NCI-H1092 (cell line): ENCODE measurements at places on chromosomes 12 and 14.

- no peak for DNase-seq
Measured at GRCh38 chr14:84797326-84797725, 732.6 kb upstream of the FLRT2 start.

GRCh38 chr12:57498571-57498970 is 10.7 kb downstream of the MARS1 start:
- no peak for DNase-seq

DNA sequence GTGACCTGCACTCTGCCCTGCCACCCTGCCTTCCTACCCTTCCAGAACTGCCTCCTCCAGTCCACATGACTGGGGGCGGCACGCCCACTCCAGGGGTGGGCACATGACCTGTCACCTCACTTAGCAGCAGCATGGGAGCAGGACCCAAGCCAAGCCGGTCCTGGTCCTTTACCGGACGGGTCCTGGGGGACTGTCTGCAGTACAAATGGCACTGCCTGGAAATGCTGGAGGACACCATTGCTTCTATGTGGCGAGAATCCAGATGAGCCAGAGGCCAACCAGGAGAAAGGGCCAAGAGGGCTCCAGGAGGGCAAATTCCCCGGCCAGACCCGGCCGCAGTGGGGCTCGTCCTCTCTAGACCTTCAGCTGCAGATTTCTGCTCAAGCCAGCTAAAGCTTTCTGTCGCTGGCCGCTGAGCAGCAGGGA is 33.1 kb downstream of the ITPK1 start:
- DNase-seq: no peak

DNA sequence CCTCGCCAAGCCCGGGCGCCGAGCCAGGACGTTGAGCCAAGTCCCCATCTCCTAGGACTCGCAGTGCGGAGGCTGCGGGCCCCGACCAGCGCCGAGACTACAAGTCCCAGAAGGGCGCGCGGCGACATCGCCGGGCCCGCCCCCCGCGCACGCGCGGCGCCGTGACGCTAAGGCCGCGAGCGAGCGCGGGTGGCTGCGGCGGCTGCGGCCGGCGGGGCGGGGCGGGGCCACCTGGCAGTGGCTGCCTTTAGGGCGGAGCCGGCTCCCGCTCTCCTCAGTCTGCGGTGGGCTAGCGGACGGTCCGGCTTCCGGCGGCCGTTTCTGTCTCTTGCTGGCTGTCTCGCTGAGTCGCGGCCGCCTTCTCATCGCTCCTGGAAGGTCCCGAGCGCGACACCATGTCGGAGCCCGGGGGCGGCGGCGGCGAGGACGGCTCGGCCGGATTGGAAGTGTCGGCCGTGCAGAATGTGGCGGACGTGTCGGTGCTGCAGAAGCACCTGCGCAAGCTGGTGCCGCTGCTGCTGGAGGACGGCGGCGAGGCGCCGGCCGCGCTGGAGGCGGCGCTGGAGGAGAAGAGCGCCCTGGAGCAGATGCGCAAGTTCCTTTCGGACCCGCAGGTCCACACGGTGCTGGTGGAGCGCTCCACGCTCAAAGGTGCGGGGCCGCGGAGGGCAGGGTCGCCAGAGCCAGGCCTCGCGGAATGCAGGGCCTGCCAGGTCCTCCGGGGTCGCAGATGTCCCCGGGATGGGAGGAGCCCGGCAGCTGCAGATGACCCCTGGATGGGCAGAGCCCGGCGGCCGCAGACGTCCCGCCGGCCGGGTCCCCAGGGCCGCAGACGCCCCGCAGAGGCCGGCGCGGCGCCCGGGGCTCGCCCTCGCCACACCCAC is at the start of gene DYNC1H1:
Gene DYNC1H1, plus strand, starts transcription at position 277 of the 884 bp plus-strand sequence. Its CDS starts 119 bp downstream, at position 396.
- peak; percentile 93 for DNase-seq

DNA sequence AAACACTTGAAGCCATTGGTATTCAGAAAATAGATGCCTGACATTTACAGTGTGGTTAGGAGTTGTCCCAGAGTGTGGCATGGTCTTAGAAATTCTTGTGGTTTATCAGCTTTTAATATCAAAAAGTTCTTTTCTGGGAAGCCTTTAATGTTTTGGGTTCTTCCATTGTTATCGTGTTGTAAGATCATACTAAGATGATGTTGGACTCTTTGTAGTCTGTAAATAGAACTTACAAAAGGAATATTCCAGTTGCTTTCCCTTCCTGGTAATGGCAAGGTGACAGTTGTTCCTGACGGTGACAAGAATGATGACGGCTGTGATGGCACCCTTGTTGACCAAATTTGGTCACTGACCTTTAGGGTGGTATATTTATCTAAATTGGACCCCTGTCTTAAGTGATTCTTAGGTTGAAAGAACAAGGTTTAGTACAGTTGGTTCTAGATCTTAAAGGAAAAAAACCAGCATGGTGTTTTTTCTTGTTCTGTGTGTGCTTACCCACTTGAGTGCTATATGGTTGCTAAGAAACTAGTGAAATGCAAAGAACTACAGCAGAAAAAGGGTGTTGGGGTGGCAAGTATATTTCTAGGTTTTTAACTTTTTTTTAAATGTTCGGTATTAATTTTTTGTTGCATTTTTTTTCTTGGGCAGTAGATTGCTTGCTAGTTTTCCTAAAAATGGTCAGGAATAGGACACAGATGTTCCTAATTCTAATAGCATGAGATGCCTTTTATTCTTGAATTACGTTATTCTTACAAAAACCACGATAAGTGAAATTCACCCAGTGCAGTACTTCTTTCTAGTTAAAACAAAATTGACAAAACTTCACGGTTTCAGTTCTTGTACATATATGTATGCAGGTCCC is 2.1 kb downstream of the ATP2A2 start:
- DNase-seq: no peak

GRCh38 chr14:30227436-30227835 is 299.8 kb upstream of the PRKD1 start:
- DNase-seq: no peak

GRCh38 chr14:74599321-74599761 is 12.7 kb downstream of the LTBP2 start:
- DNase-seq: no peak

DNA sequence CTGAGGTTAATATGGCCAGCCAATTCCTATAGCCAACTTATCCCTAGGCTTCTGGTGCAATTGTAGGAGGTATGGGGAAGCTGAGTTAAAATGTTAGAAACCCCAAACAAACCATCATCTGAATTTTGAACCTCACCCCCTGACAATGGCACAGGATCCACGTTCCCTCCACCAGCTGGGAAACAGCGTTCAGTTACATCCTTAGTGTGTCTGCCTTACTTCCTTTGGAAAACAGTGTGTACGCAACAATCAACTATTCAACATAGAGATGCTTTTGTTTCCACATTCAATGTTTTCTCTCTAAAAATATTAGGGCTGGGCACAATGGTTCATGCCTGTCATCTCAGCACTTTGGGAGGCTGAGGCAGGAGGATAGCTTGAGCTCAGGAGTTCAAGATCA is 203.4 kb downstream of the TTC7B start:
- DNase-seq: no peak

- no peak for DNase-seq
Measured at GRCh38 chr12:109589240-109589590, 15.6 kb downstream of the MVK start.

- no peak for DNase-seq
Measured at GRCh38 chr12:7434670-7435069, 9.3 kb downstream of the CD163L1 start.

- DNase-seq: no peak
Measured at GRCh38 chr14:58643366-58643765, 5.6 kb downstream of the DACT1 start.

- no peak for DNase-seq
Measured at GRCh38 chr14:41521891-41522290, 84.8 kb upstream of the LRFN5 start.

GRCh38 chr14:35034440-35034833 is 11.6 kb upstream of the FAM177A1 start:
- no peak for DNase-seq

GRCh38 chr12:131129839-131130238 is 176.1 kb downstream of the ADGRD1 start:
- no peak for DNase-seq

GRCh38 chr14:94500264-94500663 is 9.0 kb downstream of the SERPINA12 start:
- no peak for DNase-seq

DNA sequence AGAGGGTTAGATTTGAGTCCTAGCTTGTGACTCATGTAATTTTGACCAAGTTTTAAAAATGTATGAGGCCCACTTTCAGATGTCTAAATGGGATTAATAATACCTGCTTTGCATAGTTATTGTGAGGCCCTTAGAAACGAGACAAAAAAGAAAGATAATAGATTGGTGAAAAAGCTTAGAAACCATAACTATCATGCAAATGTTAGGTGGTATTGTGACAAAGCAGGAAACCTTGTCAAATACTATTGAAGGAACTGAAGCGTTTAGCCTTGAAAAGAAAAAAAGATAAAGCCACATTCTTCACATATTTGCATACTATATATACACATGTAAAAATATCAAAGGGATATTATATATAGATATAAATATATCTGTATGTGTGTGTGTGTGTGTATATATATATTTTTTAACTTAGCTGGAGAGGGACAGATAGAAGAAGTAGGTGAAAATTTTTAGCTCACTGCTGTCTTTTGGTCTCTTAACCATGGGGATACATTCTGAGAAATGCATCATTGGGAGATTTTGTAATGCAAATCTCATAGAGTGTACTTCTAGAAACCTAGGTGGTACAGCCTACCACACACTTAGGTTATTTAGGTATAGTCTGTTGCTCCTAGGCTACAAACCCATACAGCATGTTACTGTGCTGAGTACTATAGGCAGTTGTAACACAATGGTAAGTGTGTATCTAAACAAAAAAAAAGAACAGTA is 270.3 kb downstream of the CCDC91 start:
- no peak for DNase-seq
